IMR-90 (cell line): ENCODE measurements at places on chromosomes 13 and 19.

DNA sequence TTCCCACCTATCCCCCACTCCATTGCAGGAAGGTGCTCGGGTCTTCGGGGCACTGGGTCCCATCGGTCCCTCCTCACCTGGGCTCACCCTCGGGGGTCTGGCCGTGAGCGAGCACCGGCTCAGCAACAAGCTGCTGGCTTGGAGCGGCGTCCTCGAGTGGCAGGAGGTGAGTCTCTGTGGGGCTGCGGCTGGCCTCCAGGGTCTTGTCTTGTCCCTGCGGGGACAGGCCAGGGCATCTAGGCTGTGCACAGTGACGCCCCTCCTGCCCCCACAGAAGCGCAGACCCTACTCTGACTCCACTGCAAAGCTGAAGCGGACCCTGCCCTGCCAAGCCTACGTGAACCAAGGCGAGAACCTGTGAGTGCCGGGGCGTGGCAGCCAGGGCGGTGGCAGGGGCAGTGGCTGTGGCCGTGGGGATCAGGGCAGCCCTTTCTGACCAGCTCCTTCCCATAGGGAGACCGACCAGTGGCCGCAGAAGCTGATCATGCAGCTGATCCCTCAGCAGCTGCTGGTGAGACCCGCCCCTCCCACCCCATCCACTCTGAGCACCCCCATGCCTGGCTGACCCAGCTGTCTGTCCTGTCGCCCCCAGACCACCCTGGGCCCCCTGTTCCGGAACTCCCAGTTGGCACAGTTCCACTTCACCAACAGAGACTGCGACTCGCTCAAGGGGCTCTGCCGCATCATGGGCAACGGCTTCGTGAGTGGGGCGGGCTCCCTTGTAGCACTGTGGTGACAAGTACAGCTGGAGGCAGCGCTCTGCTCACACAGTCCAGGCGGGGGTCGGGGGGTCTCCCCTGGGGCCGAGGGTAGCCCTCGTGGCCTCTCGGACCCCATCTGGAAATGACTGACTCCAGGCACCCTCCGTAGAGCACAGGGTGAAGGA is 3.7 kb downstream of the PTOV1 start:
- DNase-seq = no peak

DNA sequence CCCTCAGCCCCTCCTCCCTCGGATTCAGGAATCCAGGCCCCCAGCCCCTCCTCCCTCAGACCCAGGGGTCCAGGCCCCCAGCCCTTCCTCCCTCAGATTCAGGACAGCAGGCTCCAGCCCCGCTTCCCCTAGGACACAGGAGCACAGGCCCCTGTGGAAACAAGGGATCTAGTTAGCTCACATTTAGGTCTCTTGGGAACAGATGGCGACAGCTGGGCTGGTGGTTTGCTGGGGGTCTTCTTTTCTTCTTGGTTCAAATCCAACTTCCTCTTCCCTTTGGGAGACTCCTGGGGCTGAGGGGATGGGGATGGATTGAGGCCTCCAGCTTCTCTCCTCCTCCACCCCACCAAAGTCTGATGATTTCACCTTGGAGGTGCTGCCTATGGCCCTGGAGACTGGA is 19.6 kb downstream of the ZNF575 start:
- no peak for DNase-seq

DNA sequence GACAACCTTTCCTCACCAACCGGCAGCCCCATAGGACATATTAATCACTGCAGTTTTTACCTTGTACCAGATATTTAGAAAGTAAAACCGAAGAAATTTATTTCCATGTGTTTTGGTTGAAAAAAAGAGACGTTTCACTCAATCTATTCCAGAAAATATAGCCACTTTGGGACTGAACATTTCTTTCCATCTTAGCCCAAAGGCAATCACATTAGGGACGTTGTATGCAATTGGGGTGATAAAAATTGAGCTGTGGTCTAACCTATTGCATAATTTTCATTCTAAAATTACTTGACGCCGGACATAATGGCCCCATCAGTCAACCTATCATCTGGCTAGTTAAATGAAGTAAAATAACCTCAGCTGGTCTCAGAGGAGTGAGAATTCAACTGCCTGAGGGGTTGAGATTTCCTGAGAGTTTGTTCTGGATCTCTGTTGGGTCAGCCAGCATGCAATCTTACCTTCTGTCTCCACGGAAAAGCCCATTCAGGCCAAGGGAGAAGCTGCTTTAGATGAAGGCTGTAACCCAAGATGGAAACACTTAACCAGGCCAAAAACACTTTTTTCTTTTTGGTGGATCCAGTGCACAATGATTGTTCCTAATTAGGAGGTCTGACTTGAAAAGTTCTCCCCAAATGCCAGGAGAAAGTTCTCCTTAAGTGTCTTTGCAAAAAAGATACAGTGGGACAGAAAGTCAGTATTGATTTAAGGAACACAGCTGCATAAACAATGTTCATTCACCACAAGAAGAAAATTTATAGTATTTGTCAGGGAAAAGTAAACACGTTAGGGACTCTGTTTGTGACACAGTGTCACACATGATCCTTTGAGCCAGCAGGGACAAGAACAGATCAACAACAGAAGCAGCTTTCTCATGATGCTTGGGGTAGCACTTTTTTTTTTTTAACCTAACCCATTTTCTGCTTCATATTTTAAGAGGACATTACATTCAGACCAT is 34.1 kb downstream of the DLEU7 start:
- no peak for DNase-seq

DNA sequence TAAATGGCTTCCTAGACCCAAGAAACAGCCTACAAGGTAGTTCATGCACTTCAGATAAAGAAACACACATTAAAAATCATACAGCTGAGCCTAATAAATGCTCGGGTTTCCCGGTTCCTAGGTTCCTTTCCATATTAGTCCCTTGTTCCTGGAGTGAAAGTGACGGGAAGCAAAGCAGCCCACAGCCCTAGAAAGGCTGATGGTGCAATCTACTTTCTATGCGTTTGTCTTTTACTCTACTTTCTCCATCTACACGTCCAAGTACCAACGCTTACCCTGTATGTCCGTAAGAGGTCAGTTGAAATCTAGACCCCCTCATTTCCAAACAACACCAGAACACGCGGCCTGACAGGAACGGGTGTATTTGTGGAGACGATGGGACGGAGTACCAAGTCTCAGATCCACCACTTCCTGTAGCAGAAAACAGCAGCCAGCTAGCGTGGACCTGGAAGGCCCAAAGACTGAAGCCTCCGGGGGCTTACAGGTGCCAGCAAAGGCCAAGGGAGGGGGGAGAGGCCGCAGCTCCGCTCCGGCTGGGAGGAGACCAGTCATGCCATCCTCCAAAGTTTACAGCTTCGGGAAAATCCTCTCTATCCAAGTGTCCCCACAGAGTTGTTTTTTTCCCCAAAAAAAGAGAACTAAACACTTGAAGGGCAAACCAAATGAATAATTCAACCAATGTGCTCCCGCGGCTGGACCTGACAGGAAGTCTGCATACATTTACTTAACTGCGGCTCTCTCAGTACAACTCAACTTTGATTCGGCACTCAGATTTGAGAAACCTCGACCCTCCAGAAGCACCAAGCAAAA is 34.1 kb downstream of the STK24 start:
- no peak for DNase-seq

DNA sequence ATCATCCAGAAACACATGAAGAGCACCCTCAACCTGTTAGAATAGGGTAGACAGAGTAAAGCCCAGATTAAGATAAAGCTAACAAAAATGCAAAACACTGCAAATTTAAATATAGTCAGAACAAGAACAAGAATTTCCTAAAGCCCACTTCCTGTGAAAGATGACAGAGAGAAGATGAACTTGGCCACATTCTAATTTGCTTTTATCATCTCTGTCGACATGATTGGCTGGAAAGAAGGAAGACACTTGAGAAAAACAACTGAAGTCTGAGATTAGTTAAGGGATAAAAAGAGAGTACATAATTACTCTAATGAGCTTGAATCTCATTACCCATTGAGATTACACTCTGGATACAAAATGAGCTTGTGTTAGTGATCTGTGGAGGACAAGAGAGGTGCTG is 537.6 kb downstream of the KLF5 start:
- no peak for DNase-seq

GRCh38 chr13:109622006-109622405 is 164.4 kb downstream of the IRS2 start:
- DNase-seq = no peak

GRCh38 chr13:49086722-49087121 is 111.0 kb downstream of the FNDC3A start:
- peak; percentile 76 for DNase-seq

GRCh38 chr19:13920940-13921747 is 15.1 kb downstream of the CC2D1A start:
- peak; percentile 44 for DNase-seq

DNA sequence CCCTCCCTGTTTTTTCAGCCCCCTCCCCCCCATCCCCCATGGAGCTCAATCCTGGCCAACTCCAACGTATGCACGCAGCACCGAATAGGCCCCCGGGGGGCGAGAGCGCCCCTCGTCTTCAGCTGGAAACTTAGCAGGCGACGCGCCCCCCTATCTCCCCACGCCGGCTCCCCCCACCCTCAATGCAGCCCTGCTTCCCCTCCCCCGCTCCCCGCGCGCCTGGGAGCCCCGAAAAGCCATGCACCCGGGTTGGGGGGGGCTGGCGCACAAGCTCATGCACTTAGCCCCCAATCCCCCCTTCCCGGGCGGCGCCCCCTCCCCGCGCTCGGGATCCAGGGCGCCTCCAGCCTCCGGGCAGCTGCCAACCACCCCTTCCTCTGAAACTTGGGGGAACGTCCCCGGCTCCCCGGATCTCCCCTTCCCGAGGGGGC is 508 bp downstream of the ZBTB7A start:
- DNase-seq = no peak

DNA sequence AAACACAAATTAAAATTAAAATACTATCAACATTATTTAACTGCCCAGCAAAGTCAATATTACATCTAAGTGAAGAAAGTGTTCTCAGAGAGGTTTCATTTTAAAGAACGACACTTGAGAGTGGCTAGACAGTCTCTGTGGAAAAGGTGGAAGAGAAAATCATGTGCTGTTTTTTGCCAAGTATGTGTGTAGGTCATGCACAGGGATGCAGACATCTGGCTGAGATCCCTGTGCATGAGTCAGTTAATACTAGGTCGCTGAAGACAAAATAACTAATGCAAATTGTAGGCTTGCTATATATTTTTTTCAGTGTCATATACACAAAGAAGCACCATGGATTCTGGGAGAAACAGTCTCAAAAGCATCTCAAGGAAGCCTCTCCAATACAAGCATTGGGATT is 44.3 kb upstream of the ENOX1 start:
- peak; percentile 61 for DNase-seq

- DNase-seq = no peak
Observed at GRCh38 chr19:22595918-22596341, 38.2 kb upstream of the ZNF492 start.

DNA sequence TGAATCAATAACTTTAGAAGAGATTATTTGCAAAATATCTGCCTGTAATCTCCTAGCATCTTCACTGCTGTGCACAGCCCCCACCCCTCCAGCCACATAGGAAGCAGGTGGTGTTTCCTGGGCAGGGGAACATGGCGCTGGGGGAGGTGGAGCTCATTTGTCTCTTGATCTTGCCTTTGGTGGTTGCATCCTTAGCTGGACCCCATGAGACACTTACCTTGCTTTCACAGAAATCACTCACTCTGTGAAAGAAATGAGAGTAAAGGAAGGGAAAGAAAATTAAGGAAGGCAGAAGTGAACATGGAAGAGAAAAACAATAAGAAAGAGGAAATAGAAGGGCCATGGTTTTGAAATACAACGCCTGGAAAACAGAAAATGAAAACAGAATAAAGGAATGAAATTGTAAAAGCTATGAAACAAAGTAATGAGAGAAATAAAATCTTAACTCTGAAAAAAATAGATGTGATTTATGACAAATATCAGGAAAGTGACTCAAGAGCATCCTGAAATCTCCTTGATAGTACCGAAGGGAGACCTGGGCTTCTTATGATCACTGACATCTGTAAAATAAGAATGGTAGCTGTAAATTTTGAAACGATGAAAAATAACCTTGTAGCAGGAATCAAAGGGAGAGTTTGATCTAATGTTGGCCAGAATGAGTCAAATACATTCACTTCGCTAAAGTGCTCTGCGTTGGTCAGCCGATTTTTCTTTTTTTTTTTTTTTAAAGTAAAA is 17.2 kb upstream of the RNASEH2B start:
- DNase-seq = no peak

DNA sequence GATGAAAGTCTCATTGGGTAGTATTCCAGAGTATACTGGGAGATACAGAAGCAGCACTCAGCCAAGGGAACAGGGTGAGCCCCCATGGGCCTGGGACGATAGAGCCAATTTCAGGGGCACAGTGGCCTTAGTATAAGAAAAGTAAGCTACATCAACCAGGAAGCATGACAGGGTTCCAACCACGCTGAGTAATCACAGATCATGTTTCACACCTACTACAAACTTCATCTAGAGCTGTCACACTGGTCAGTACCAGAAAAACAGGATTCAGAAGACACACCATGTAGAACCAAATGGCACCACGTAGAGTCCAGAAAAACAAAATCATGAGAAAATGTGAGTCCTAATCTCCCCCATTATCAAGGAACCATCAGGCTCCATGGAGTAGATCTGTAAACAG is 1292.4 kb upstream of the MIR17HG start:
- no peak for DNase-seq

DNA sequence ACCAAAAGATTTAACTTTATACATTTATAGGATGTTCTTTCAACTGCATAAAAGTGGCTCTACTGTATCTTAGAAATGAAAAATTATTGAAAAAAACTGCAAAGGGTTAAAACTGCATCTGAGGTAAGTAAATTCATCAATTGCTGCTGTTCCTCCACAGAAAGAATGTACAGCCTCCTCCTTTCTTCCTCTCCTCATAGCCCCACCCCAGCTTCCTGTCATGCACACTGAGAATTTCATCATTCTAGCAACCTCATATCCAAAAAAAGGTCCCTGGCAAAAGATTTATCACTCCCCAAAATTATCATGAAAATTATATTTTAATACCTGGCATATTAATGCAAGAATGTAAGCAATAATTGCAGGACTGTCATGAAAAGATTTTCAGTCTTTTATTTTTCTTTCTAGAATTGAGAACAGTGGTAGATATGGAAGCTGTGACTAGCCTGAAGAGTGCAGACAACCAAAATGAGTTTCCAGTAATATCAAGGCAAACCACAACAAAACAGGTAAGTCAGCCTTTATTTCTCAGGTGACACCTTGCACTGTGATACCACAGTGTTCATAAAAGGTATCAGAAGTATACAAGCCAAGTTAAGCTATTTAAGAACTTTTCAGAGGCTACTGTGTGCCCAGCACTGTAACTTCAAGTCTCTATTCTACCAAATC is 110.8 kb downstream of the SUCLA2 start:
- DNase-seq = no peak

GRCh38 chr19:47270408-47270807 is 4.3 kb upstream of the INAFM1 start:
- DNase-seq = no peak
